Cardiac ventricle fibroblast (primary cell): ENCODE measurements at places on chromosomes 11 and 22. TPM values are rescaled to one million over a fixed set of nuclear protein-coding genes. Genes with fewer than 3 reads are reported as not detected.

IGSF22 gene
- not detected in 2 replicates for total RNA-seq

GLB1L2 gene
- total RNA-seq: 1.7 and 2.9 TPM in 2 replicates

DRICH1 gene
- total RNA-seq: not detected in 2 replicates

DCDC1 gene
- under 0.01 TPM in 1 of 2 replicates, not detected in the other for total RNA-seq

GAL3ST1 gene
- 0.49 and 0.56 TPM in 2 replicates for total RNA-seq

ZNF214 gene
- 1.00 and 2.0 TPM in 2 replicates for total RNA-seq

KCNE3 gene
- total RNA-seq: 3.4 TPM in 2 replicates

LRRC10B gene
- not detected in 2 replicates for total RNA-seq

MUC5AC gene
- not detected in 2 replicates for total RNA-seq

POU2AF2 gene
- not detected in 2 replicates for total RNA-seq
